ENCODE measurements at places on chromosomes 6 and 20.
A peak's percentile ranks its signal among the peaks of the same experiment; 100 is the strongest.

GRCh38 chr6:45648262-45648620 lies 270.5 kb upstream of the SUPT3H start:
- DNase-seq: no peak

DNA sequence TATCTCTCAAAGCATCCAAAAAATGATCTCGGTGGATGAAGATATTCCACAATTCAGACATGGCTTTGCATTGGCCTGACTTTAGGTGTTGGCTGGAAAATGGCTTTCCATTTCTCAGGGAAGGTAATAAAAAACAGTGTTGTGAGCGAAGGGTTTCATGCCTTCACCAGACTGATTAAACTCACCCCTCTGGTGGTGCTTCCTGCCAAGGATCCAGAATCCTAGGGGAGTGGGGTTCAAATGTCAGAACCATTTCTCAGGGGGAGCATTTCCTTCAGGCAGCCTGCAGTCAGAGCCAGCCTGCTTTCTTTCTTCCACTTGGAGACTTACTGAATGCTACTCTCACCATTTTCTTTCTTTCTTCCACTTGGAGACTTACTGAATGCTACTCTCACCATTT lies 45.7 kb upstream of the SMIM28 start:
- no peak for DNase-seq

GRCh38 chr6:31971279-31971992 lies 502 bp downstream of the DXO start:
- peak; percentile 70 for DNase-seq

- no peak for DNase-seq
These were observed 9.8 kb upstream of the GHRH start for GRCh38 chr20:37271421-37271768.

- no peak for DNase-seq
These were observed 122.0 kb downstream of the PLEKHG1 start for GRCh38 chr6:150721418-150722266.

DNA sequence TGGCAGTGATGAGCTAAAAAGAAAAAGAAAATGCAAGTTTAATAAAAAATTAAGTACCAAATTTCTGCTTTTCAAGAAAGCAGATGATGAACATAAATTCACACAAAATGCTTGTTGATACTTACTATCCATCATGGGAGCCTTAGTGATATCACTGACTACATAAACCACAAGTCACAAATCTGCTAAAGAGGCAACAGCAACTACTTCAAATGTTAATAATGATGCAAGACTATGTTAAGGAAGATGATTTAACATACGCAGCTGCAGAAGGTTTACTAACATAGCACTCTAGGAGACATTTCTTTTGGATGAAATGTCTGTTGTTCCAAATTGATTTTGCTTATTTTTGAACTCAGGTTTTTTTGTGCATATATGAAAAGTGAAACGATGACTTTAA lies 18.6 kb downstream of the FYN start:
- DNase-seq: no peak

DNA sequence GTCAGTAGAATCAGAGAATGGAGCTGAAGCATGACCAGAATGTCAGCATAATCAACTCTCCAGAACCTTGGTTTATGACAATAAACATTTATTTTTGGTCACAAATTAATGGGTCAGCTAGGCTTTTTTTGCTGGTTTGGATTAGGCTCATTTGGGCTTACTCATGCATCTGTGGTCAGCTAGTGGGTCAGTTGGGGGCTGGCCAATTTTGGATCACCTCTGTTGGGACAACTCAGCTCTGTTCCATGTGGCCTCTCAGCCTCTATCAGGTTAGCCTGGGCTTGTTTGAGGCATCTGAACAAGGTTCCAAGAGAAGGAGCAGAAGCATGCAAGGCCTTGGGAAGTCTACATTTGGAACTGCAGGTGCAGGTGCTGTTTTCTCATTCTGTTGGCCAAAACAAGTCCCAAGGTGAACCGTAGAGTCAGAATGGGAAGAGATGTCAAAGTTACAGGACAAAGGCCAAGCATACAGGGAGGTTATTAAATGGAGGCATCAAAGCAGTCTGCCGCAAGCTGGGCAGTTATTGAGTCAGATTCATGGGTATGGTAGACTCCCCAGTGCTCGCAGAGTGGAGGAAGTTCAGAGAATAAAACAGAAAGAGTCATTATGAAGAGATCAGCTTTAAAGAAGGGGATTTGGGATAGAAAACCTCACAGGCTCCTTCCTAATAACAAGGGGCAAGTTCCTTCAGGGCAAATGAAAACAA lies 173.0 kb downstream of the PLCB4 start:
- DNase-seq: no peak

DNA sequence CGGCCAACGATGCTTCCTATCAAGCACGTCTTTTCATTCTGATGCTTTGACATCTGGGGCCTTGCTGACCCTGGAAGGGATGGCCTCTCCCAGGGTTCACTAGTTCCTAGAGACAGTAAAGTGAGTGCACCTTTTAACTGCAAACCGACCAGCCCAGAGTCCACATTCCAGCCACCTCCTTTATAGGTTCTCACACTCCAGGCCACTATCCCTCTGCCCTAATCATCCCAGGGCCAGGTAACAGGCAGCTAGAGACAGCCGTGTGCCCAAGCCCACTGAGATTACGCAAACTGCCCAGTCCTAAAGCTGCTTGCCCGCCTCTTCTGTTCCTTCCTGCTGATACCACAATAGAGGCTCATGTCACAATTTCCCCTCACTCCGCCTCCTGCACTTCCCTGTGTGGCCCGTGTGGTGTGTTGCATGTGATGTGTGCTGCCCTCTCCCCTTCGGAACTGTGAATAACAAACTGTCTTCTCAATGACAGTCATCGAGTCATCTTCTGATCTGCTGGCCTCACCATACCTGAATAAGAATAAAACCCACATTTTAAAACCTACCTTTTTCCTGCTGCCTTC lies 123.7 kb upstream of the EXOC2 start:
- peak; percentile 66 for DNase-seq

- no peak for DNase-seq
These were observed 8.5 kb downstream of the GRIK2 start for GRCh38 chr6:101401792-101402621.

DNA sequence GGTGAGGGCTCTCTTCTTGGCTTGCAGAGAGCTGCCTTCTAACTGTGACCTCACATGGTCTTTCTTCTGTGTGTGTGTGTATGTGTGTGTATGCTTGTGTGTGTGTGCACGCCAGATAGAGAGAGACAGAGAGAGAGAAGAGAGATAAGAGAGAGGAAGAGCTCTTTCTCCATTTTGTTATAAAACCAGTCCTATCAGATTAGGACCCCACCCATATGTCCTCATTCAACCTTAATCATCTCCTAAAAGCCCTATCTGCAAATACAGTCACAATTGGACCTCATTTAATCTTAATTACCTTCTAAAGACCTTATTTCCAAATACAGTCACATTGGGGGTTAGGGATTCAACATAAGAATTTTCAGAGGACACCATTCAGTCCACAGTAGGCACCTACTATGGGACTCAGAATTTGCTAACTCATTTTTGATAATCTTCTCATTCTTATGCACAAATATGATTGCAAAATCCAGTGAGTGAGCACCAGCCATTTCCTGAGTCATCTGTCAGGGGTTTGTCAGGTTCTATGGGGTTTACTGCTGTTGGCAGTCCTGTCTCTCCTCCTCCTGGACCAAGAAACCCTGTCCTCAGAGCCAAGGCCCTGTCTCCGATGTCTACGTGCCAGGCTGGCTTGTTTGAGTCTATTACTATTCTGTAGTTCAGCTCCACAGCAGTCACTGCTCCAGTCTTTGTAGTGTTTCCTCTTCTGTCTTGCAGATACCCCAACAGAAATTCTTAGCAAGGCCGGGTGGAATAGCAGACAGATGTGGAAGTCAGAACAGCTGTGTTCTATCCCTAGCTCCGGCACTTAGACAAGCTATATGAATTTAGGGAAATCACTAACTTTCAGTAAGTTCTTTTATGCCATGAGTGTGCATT lies 59.0 kb upstream of the FAM184A start:
- no peak for DNase-seq
